Right renal pelvis (tissue), 4 donors: ENCODE measurements at places on chromosomes 5 and 9.
A peak's percentile ranks its signal among the peaks of the same experiment; 100 is the strongest.

DNA sequence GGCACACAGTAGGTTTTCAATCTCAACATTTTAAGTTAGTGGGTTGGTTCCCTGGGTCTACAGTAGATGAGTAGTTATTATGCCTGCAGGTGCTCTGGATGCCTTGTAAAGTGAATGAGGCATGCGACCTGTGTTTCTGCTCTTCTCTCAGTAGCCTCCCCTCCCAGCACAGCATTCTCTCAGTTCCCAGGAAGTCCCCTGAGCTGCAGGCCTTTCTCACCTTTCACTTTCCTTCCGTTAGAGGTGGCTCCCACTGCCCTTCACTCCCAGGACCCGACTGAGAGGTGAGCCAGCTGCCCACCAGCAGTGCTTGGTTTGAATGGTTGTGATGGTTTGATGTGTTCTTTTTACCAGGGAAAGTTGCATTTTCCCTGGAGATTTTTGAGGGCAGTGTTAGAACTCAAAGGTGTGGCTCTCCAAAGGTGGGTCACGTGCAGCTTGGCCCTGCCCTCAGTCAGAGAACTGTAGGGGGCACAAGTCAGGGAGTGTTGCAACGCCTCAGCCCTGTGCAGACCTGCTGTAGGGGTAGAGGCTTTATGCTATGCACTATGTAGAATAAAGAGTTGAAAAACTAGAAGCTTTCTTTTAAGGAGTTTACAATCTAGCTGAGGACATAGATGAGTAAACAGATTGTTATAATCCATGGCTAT, 173.8 kb downstream of the NTRK2 start:
- no peak for DNase-seq

DNA sequence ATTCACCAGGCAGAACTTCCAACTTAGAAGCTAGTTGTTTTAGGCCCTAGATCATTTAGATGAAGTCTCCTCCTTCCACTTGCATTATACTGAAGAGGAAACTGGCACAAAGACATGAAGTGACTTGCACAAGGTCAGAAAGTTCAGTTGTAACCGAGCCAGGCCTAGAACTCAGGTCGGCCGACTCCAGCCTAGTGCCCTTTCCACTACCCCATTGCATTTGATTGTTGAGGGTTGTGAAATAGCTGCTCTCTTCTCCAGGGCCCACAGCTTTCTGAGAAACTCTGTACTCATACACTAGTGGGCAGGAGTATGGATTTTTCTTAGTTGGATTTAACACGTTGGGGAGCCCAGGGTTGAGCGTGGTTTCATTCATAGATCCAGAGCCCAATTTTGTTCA, 5.6 kb downstream of the ZNF462 start:
- no peak for DNase-seq

DNA sequence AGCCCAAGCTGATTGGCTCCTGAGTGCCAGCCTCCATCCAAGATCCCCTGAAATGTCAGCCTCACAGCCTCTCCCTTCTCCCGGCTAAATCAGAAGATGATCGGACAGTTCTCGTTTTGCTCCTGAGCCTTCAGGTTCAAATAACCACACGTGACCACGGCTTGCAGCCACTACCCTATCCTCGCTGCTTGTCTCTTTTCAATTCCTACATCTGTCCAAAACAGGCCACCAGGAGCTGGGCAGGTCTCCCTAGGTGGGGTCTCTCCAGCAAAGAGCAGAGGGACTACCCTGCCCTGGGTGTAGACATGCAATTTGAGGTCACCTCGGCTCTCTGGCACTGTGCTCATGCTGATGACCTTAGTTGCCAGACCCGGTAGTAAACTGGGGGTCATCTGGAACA, 224.0 kb upstream of the TBC1D2 start:
- DNase-seq, result no peak

- DNase-seq, result no peak
Observed at GRCh38 chr5:31347552-31347905, 154.0 kb downstream of the CDH6 start.

DNA sequence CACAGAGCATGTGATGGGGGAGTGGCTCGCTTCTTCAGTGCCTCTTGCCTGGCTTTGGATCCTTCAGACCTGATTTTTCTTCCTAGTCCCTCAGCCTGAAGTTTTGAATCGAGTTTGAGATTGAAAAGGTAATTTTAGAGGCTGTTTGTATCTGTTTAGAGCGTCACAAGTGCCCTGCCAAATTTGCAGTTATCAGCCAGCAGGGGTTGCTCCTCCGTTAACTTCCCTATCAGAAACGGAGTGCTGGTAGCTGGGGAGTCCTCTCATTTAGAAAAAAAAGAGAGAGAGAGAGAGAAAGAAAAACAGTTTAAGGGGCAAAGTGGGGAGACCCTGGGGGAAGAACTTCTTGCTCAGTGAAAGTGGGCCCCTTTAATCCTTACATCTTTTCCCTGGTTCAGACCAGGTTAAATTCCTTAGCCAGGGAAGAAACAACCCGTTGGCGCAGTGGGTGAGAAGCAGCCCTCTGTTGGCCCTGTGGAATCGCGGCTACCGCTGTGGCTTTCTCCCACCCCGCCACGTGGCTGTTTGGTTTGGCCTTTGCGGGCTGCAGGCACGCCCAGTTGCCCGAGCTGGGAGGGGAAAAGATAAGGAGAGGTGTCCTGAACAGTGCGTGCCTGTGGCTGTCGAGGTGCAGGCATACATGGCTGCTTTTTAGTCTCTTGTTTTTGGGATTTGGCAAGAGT, 576.7 kb upstream of the ACO1 start:
- no peak for DNase-seq

GRCh38 chr5:158857976-158858375, 241.7 kb downstream of the EBF1 start:
- DNase-seq, result no peak

- no peak for DNase-seq
Observed at GRCh38 chr5:138989720-138990119, 114.6 kb upstream of the LRRTM2 start.

GRCh38 chr5:310941-311434, 10.5 kb upstream of the AHRR start:
- DNase-seq, result no peak

- DNase-seq, result no peak
Observed at GRCh38 chr5:117302949-117303348, 728.3 kb upstream of the SEMA6A start.

DNA sequence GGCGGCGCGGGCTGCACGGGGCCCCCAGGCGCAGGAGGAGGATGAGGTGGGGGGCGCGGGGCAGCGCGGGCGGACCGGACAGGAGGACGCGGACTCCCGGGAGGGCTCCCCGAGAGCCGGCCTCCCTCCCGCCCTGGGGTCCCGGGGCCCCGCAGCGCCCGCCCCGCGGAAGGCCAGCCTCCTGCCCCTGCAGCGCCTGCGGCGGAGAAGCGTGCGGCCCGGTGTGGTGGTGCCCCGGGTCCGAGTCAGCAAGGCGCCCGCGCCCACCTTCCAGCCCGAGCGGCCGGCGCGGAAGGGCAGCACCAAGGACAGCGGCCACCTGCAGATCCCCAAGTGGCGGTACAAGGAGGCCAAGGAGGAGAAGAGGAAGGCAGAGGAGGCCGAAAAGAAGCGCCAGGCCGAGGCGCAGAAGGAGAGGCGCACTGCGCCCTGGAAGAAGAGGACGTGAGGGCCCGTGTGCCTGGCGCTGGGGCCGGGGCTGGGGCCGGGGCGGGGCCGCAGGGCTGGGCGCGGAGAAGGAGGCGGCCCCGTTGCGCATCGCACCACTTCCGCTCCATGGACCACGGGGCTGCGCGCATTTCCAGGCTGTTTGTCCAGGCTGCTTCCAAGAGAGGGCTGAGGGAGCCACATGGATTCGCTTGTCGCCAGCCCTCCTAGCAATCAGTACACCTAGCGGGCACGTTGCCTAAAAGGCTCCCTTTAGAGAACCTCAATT, 86.0 kb downstream of the ANKRD33B start:
- peak; percentile 18 for DNase-seq

DNA sequence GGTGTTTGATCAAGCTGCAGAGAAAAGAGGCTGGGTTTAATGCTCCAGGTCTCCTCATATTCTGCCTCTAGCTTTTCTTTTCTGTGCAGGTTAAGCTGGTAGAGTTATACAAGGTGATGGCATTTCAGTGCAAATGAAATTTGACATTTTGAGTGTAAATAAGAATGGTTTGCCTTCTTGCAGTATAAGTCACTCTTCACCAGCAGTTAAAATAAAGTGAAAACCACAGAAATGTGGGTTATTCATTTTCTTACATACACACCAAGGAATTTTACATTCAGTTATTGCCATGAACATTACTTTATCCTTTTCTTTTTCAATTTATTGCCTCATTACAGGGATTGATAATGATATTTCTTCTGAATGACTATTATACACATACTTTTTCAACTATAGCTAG, 337.5 kb upstream of the PCSK5 start:
- DNase-seq, result no peak

DNA sequence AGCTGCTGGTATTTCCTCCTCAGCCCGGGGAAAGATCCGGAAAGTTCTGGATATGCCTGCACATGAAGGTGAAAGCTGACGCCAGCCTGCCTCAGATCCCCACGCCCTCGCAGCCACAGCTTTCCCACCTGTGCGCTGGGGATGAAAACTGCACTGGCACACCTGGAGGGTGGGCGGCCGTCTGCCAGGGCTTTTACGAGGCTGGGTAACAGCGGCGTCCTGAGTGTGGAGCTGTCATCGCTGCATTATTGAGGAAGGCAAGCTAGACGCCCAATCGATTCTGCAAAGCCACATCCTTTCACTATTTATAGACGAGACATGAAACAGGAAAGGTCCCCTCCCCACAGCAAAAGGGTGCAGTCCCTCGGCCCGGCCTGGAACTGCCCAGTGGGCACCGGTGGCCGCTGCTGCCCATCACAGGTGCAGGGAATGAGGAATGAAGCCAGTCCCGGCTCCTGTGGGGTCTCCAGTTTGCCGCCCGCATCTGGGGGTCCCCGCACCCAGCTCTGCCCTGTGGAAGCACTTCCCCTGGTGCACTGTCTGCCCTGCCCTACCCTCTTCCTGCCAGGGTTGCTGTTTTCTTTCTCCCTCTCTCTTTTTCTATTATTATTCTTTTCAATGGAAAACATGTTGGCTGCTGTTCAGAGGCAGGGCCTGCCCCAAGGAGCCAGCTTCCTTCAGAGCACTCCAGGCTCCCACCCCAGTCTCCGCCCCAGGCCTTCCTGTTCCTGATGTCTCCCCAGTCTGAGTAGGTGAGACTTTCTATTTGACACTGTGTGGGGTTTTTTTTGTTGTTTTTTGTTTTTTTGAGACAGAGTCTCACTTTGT, 7.0 kb downstream of the NOTCH1 start:
- DNase-seq, result no peak

GRCh38 chr9:123485216-123485615, 129.2 kb downstream of the CRB2 start:
- no peak for DNase-seq

DNA sequence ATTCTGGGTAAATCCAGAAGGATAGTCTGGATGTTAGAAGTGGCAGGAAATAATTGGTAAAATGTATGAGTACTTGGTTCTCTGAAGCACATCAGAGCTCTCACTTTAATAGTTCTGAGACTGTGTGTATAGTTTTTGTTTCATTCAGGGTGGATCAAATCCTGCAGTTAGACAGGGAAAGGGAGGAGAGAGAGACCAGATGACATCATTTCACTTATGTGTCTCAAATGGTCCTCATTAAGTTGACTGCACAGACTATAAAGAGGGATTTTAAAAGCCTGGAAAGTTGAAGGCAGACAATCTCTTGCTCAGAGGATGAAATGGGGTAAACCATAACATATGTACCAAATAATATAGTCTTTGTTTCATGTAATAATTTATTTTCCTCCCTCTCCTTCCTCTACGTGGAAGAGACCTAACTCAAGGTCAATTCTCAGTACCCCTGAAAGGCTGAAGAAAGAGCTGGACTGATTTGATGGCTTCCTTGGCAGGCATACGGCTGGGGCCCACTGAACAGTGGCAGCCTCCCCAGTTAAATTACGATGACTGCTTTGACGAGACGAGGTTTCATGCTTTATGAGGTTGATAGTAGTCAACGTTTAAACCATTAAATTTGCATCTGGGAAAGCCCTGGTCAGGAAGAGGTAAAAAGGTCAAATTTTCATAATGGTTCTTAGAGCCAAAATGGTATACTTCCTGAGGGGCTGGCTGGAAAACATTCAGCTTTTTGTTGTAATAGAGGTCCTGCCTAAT, 395.1 kb upstream of the RPS23 start:
- no peak for DNase-seq

- DNase-seq, result no peak
Observed at GRCh38 chr9:133483611-133484010, 4.7 kb upstream of the SLC2A6 start.

- DNase-seq, result no peak
Observed at GRCh38 chr5:6396836-6397535, 18.6 kb upstream of the MED10 start.

- DNase-seq, result no peak
Observed at GRCh38 chr5:33832404-33833236, 59.2 kb downstream of the ADAMTS12 start.

DNA sequence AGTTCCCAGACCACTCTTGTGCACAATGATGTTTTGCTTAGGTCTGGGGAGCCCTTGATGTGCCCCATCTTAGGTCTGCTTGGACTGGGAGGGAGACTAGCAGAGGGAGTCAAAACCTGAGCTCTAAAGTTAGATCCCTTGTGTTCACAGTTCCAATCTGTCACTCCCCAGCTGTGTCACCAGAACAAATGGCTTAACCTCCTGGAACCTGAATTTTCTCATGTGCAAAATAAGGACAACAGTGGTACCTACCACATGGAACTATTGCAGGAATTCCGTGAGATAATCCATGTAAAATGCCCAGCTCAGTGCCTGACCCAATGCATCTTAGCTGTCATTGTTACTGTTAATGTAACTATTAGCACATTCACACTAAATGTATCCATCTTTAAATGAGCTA, 45.5 kb downstream of the GALNT10 start:
- no peak for DNase-seq

DNA sequence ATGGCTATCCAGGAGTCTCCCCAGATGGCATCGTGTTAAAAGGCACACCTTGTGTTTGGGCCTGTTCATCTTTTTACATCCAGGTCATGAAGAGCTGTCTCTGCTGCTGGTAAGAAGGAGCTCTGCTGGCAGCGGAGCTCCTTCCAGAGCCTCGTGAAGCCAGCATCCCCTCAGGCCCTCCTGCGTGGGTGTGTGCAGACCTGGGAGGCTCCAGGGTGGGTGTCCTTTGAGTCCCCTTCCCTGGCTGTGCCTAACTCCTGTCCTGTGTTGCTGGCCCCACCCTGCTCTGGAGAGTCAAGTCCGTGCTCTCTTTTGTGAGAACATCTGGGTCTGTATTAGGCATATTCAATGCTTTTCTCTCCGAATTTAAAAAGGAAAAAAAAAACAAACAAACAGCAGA, 149.6 kb upstream of the IRX2 start:
- no peak for DNase-seq
